ENCODE measurements at places on chromosomes 5 and 9.

- no peak for DNase-seq
Measured at GRCh38 chr9:83167126-83167525, 104.2 kb upstream of the RASEF start.

GRCh38 chr9:124626276-124626675 is 119.1 kb upstream of the NR5A1 start:
- no peak for DNase-seq

DNA sequence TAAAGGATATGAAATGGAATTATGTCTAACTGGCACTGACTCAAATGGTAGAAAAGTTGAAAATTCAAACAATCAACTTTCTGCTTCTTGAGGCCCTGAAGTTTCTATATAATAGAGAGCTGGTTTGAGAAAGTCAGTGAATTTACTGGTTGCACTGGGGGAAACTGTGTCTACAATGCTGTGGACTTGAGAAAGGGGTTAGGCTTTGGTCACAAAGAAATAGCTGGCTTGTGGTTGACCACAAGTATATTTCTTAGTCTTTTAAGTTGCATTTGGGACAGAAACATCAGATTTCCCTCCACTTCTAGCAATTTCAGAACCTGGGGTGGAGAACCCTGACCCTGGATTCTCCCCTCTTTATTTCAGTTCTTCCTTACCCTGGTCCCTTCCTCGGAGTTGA is 192.6 kb upstream of the ACTBL2 start:
- no peak for DNase-seq

DNA sequence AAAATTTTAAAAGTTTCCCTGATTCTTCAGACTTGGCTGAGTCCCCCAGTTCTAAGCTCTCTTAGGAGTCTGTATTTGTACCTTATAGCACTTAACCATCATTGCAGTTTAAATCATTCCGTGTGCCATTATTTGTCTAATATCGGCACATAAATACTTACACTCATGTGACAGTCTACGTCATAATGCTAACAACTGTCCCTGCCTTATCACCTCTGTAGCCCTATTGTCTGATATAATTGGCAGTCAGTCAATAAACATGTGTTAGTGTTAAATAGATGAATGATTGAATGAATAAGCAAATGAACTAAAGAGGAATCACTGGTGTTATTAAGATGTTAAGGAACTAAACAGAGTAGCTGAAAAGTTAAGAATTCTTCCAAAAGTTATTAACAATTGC is 287.8 kb downstream of the EBF1 start:
- no peak for DNase-seq

- DNase-seq: no peak
Measured at GRCh38 chr5:77427998-77428397, 64.1 kb downstream of the WDR41 start.

DNA sequence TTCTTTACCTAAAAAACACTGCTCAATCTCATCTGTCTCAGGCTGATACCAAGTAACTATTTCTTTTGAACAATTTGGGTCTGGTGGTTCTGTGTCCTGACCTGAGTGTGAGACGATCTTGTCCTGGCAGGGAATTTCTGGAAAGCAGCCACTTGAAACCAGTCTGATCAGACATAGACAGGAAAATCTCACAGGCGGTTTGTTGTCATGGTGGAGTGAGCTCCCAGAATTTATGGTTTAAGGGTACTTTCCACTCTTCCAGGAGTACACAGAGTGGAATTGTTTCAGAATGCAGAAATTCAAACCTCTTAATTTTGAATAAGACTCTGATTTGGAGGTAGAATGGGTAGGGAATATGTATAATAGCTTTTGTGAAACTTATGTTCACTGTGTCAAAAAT is 268.2 kb downstream of the ISL1 start:
- no peak for DNase-seq

DNA sequence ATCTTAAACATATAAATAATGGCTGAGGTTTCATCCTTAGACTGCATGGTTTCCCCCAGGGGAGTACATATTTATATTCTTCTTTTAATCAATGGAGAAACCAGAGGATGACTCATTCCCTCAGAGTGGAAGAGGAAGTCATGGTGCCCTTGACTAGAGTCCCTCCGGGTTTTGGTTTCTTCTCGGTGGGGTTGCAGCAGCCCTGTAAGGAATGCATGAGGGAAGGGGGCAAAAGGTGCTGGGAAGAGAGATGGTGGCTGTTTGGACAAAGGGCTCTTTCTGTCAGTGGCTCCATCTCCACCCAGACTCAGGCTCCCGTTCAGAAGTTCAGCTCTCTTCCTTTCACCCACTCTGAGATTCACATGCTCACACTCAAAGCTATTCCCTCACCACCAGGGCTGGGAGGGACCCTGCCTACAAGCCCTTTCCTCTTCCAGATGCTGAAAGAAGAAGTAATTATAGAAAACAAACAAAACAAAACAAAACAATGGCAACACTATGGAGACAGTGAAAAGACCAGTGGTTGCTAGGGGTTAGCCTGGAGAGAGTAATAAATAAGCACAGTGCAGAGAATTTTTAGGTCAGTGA is 129.8 kb upstream of the IL12B start:
- no peak for DNase-seq

- DNase-seq: peak; percentile 73
Measured at GRCh38 chr9:125407974-125408900, 146.6 kb downstream of the GAPVD1 start.

- no peak for DNase-seq
Measured at GRCh38 chr5:146003852-146004251, 67.5 kb downstream of the SH3RF2 start.

- no peak for DNase-seq
Measured at GRCh38 chr9:124264823-124265233, 7.1 kb downstream of the NEK6 start.

DNA sequence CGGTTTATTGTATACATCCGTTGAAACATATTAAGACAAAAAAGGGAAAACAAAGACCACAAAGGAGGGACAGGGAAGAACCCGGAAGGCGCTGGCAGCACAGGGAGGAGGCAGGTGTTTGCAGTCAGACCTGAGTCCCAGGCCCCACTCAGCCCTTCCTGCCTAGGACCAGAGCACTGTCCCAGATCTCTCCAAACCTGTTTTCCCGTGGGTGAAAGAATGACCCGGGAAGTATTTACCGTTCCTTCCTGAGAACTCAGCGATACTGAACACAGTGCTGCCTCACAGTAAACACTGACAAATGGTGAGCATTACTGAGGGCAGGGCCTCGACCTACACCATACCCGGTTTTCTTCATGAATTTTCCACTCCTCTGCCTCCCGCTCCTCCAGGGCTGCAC is 1.2 kb downstream of the ABO start:
- DNase-seq: no peak

DNA sequence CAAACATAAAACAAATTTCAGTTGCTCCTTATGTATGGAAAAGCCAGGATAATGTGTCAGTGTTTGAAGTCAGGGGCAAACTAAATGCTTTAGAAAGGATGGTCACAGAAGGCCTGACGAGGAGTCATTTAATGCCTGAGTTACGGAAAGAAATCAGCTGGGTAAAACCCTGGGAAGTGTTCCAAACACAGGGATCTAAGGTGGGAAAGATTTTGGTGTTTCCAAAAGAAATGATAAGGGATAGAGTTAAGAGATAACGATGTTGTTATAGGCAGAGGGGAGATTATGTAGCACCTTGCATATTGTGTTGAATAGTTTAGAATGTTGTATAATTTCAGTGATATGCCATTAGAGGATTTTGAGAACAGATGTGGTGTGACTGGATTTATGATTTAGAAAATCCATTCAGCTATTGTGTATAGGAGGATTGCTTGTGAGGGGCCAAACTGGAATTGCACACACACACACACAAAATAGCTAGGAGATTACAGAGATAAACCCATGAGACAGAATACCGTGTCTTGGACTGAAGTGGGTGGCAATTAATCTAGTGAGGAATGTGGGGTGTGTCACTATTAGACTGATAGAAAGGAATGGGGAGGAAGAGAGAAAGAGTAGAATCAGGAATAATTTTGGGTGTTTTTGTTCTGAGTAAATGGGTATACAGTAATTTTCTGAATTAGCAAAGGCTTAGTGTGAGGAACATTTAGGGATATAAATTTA is 274.2 kb upstream of the DAB2 start:
- DNase-seq: no peak

GRCh38 chr9:35518981-35519679 is 29.2 kb downstream of the RUSC2 start:
- DNase-seq: no peak

DNA sequence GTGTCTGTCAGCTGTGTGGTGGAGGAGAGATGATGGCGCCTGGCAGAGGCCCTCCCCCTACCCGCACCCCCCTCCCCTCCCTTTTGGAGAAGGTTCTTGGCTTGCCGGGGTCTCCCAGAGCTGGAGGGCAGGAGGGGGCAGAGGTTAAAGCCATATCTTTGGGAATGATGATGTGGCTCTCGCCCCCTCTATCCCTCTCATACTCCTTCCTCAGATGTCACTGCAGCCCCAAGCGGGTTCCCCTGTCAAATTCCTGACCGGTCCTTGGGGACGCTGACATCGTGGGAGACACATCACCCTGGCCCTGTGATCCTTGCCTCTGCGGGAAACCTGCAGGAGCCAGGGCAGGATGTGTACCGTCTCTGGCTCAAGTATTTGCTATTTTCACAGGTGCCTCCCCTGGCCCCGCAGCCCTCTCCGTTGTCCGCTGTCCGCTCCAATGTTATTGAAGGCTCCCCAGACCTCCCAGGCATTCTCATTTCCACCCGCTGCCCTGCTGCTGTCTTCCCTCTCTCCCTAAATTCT is 109.5 kb downstream of the FOXD1 start:
- DNase-seq: no peak

DNA sequence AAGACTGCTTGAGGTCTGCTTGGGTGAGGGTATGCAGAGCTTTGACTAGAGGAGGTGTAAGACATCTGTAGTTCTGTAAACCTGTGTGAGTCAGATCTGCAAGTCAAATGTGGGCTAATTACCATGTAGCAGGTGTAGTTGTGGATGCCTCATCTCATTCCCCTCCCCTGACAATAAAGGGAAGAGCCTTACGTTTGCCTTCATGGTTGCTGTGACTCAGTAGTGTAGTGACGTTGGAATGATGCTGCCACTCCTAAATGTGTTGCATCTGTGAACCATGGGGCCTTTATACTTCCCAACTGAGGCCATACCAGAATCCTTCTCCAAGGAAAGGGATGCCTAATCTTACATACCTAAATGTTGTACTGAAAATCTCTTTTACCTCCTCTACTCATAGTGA is 26.0 kb downstream of the PRDM6 start:
- DNase-seq: no peak

DNA sequence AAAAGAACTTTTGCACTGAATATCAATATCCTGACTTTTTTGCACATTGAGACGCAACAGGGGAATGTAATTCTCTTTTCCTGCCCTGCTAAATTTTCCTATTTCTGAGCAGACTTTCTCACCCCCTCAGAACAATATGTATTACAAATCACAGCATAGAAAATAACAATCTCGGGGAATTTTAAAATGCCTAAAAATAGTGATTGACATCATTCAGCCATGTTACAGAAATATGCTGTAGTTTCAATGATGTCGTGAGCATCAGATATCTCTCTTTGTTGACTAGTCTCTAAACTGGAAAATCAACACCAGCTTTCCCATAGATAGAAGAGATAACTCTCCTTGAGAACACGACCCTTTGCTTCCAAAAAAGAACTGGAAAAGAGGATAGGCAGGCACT is 166.7 kb downstream of the ZDHHC21 start:
- no peak for DNase-seq

DNA sequence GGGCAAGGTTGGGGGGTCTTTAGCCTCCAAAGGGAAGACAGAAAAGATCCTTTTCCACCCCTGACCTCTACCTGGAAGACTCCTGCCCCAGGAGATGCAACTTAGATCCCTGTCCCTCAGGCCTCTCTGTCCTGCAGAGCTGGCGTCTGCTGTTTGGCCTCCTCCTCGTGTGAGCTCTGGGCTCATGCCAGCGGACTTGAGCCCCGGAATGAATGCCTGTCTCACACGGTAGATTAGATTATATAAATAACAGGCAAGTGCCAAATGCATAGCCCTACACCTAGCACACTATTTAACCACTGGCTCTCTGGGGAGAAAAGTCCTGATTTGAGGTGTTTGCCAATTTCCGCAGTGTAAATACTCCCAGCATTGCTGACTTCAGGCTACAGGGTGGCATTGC is 1.4 kb upstream of the WNK2 start:
- DNase-seq: no peak
